Mucosa of gallbladder (tissue), 1 donor: ENCODE measurements at places on chromosomes 12 and 14. TPM values are rescaled to one million over a fixed set of nuclear protein-coding genes. Genes with fewer than 3 reads are reported as not detected.

- no peak for DNase-seq
Observed at GRCh38 chr14:69459122-69459521, 25.4 kb upstream of the PLEKHD1 start.

B4GALNT1 gene
- 1.3 TPM for total RNA-seq

DNA sequence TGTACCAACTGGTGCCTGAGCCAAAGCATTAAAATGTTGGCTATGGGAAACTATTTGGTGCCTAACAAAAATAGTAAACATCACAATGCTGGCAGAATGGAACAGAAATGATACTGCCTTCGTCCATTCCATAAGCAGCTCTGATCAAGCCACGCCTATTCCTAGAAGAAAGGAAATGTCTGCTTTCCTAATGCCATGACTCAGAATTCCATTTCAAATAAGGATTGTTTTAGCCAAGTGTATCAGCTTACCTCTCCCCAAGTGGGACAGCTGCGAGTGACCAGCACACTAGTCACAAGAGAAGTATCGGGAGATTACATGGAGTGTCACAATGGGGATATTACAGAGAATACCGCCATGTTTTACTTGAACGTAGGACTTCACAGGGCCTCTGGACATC lies 38.7 kb downstream of the GLT8D2 start:
- no peak for DNase-seq

RDH12 gene
- total RNA-seq: 166 TPM

- DNase-seq: no peak
Observed at GRCh38 chr12:123655420-123655819, 15.5 kb upstream of the TCTN2 start.

GZMH gene
- total RNA-seq: 2.0 TPM

- no peak for DNase-seq
Observed at GRCh38 chr12:120466560-120467315, 2.8 kb downstream of the SRSF9 start.

GRCh38 chr14:82595466-82595865 lies 1061.8 kb upstream of the SEL1L start:
- DNase-seq: no peak

DNA sequence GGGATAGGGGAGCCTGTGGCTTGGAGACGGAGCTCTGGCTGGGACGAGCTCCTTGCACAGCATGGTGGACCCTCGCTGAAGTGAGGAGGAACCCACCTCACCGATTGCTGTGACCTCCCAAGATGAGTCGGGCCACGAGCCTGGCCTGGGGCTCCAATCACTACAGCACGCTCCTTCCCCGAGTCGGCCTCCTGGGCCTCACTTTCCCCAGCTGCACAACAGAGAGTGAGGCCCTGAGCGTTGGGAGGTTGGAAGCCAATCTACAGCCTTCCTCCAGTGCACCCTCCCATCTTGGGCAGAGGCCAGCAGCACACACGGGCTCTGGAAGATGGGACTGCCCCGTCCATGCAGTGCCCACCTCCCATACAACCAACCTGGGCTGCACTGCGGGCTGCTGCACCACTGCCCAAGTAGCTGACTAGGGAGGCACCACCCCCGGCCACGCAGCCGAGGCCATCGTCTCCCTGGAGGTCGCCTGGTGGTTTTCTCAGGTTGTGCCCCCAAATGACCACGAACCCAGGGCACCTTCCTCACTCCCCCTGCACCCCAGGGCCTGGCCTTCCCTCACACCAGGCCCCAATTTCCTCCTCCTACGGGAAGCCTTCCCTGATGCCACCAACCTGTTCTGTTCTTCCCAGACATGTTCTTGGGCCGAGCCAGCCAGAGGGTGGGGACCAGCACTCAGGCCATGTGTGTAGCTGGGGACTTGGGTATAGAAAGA lies 152.3 kb upstream of the C14orf180 start:
- DNase-seq: no peak

SRRM4 gene
- 0.03 TPM for total RNA-seq

DNA sequence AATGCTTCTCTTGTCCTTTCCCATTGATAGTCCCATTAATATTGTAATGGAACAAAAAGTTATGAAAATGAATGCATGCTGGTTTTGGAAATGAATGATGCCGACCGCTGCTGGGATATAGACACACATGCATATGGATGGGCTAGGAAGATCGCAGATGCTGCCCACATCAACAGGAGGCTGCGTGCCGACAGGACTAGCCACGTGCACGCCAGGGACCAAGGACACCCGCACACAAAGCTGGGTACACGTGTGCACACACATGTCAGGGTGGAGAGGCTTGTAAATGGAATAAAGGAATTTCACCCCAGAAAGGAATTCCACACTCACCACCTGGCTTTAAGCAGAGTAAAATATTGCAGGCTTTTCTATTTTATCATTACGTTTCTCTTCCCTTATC lies 153.8 kb upstream of the VASH1 start:
- no peak for DNase-seq

LTBP2 gene
- total RNA-seq: 84.9 TPM

TTC6 gene
- total RNA-seq: 2.5 TPM
